ENCODE measurements at places on chromosomes 12 and 14. TPM values are rescaled to one million over a fixed set of nuclear protein-coding genes. Genes with fewer than 3 reads are reported as not detected.

Gene CYP27B1
- total RNA-seq = 2.3 TPM

Gene SLCO1B1
- total RNA-seq = not detected

Gene SERPINA1
- 10.3 TPM for total RNA-seq

Gene NDRG2
- 8.6 TPM for total RNA-seq

Gene KMT2D
- total RNA-seq = 38.3 TPM

Gene TMEM121
- 8.0 TPM for total RNA-seq

Gene SYNDIG1L
- not detected for total RNA-seq

Gene SLC17A8
- not detected for total RNA-seq

Gene TEX22
- total RNA-seq = 0.16 TPM

Data from mesangial cell (primary cell).